Glomerular endothelial cell (primary cell): ENCODE measurements at places on chromosomes 3 and 15. TPM values are rescaled to one million over a fixed set of nuclear protein-coding genes. Genes with fewer than 3 reads are reported as not detected.

DNA sequence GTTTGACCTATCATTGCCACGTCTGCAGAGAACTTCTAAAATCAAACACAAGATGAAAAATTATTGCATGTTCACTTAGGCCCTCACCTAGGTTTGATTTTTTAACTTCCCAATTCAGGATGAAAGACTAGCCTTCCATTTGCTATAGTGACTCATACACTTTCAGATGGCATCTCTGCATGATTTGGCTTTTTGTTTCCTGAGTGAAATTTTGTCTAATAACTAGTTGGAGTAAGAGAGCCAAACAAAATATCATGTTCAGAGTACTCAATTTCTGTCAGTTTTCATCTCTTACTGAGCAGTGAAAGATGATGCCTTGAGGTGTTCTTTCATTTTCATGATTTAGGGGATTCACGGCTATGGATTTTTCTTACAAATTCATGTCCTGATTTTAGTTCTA is 122.9 kb downstream of the NSUN3 start:
- no peak for DNase-seq

MEGF11 gene
- 0.18 and 0.73 TPM in 2 replicates for total RNA-seq

- no peak for DNase-seq
These were observed 8.0 kb upstream of the CAMKV start for GRCh38 chr3:49877716-49878115.

DNA sequence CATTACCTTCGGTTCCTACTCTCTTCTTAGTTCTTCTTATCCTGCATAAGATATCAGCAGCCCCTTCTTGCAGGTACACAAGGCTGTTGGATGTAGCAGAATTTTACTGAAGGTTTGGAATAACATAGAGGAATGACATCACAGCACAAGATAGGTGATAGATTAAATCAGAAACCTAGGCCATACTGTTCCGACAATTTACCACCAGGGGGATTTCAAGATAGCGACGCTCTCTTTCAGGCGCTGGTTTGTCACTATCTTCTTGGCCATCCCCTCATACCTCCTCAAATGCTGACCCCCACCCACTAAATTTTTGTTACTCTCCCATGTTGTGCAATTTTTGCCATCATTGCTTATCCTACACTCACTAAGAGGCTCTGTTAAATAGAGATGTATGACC is 3.5 kb downstream of the SIDT1 start:
- no peak for DNase-seq

ZNF860 gene
- total RNA-seq: 1.2 and 1.5 TPM in 2 replicates
